ENCODE measurements at places on chromosomes 6 and 20.

GRCh38 chr6:5108536-5109150 is 23.5 kb downstream of the PPP1R3G start:
- DNase-seq = no peak

DNA sequence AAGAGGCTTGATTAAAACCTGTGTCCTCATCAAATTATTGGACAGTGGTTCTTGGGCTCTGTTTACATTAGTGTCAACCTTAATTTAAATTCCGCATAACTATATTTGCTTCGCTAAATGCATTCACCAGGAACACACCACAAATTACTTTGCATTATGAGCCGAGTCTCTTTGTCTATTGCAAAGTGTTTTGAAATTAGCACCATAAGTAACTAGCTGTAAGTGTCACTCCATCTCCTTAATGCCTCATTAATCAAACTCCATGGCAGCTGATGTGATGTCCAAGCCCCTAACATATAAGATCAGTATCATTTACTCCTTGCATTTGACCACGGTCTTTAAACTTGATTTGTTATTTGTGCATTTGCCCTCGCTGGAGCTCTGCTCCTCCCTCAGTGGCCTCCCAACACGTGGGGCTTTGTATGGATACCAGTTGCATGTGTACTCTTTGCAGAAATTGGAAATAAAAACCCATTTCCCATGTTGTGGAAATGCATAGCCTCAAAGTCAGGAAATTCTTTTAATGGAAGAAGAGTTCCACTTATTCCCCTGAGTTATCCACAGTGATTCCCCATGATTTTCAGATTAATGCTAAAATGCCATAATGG is 24.6 kb downstream of the FOXA2 start:
- DNase-seq = no peak

- DNase-seq = no peak
Observed at GRCh38 chr20:64084685-64085152, 521 bp upstream of the LKAAEAR1 start.

DNA sequence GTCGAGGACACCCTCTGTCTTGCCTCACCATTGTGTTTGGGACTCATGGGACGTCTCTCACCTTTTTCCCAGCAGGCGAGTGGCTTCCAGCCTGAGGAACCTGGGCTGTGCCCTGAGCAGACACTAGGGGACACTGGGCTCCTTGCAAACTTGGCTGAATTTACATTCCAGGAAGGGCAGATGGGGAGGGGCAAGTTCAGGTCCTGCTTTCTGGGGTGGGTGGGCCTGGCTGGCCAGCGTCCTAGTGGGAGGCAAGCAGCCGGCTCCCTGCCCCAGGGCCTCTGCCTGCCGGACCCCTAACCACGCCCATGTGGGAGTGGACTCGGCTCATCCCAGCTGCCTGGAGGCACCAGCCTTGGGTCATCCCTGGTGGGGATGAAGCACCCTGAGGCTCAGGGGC is 48.2 kb upstream of the MLN start:
- no peak for DNase-seq

Measured in GM19239 (cell line).